ENCODE measurements at places on chromosomes 1 and 21. TPM values are rescaled to one million over a fixed set of nuclear protein-coding genes. Genes with fewer than 3 reads are reported as not detected.

The CR1L gene
- not detected for total RNA-seq

The KCNT2 gene
- 13.3 TPM for total RNA-seq

The ERICH3 gene
- total RNA-seq: 0.19 TPM

The AKR7A3 gene
- total RNA-seq: 0.67 TPM

The PHF13 gene
- total RNA-seq: 11.6 TPM

The AKR7A2 gene
- total RNA-seq: 29.9 TPM

The ERI3 gene
- total RNA-seq: 46.9 TPM

The NR5A2 gene
- 3.1 TPM for total RNA-seq

The CDC7 gene
- 1.8 TPM for total RNA-seq

The CRTC2 gene
- total RNA-seq: 31.0 TPM

The DYNLT4 gene
- not detected for total RNA-seq

The CELA2A gene
- total RNA-seq: not detected

The CACNA1S gene
- 0.14 TPM for total RNA-seq

The TEX38 gene
- total RNA-seq: not detected

The RIMS3 gene
- 11.2 TPM for total RNA-seq

The FBLIM1 gene
- 328 TPM for total RNA-seq

The CYP4A11 gene
- total RNA-seq: not detected

The KRTAP19-6 gene
- not detected for total RNA-seq

The CFAP45 gene
- total RNA-seq: 2.2 TPM

The RNU1-4 gene
- 12,584 TPM for total RNA-seq

The RUNX1 gene
- 39.6 TPM for total RNA-seq

The DTL gene
- 0.74 TPM for total RNA-seq

The OR2G6 gene
- total RNA-seq: not detected

The PPP2R5A gene
- total RNA-seq: 47.2 TPM

The DENND2D gene
- 10.5 TPM for total RNA-seq
